ENCODE measurements at places on chromosomes 1 and 21. TPM values are rescaled to one million over a fixed set of nuclear protein-coding genes. Genes with fewer than 3 reads are reported as not detected.

- DNase-seq = no peak
Measured at GRCh38 chr1:63906047-63906704, 132.4 kb downstream of the ROR1 start.

- DNase-seq = no peak
Measured at GRCh38 chr1:45535988-45536766, 14.4 kb upstream of the AKR1A1 start.

GRCh38 chr1:242211254-242212022 lies 212.5 kb upstream of the MAP1LC3C start:
- no peak for DNase-seq

DNA sequence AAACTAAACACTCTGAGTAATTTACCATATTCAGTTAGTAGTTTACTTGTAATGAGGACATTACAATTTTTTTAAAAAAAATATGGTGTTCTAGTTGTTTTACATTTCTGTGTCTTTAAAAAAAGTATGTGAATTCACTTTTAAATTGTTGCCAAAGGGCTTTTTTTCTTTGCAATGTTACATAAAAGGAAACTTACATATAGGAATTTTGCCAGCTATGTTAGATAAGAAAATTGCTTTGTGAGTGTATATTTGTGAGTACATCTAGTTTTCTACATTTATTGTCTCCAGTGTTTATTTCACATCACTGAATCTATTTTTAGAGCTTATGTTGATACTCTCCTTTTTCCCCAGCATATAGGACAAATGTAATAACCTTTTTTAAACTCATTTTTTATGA lies 206.8 kb downstream of the GPR52 start:
- no peak for DNase-seq

DNA sequence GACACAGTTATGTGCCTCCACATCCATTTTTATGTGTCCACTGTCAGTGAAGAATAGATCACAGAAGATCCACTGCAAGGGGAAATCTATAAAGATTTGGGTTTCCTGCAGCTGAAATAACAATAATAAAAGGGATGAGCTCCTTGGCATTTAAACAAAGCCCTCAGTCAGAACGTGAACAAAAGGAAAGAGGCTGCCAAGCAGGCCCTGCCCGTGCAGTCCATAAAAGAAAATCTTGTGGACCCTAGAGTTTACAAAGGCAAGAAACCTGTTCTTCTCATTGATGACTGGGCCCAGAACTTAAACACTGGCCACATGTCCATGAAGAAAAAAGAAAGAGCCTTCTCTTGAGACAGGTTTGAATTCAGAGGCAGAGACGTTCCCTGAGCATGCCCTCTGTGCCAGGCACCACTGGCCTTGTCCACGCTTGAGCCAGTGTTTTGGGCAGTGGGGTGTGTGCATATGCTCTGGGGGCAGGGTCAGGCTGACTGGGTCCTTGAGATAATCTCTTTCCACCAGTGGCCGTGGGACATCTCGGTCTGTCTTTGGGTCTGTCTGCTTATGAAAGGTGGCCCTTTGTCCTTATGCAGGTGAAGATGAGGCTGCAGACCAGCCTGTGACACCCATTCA lies 142.7 kb downstream of the HIVEP3 start:
- no peak for DNase-seq

- DNase-seq = no peak
Measured at GRCh38 chr1:67150931-67151330, 15.3 kb upstream of the IL23R start.

- DNase-seq = no peak
Measured at GRCh38 chr21:18661842-18662241, 258.3 kb upstream of the TMPRSS15 start.

DNA sequence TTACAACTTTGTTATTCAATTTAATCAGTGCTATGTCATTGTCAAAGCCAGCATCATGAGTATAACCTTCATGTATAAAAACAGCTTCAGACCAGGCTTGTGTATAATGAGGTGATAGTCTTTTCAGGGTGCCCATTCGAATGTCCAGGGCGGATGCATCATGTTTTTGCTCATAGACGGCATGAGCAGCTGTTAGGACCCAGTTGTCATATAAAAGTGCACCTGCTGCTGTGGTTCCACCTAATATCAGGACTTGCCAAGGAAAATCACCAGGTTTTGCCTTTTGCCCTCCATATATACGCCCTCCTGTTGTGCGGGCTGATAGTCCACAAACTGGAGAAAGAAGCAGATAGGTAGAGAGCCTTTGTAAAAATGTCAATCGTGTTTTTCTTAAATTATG lies 14.9 kb downstream of the TARDBP start:
- DNase-seq = no peak

- no peak for DNase-seq
Measured at GRCh38 chr21:14244911-14245310, 29.0 kb downstream of the RBM11 start.

DNA sequence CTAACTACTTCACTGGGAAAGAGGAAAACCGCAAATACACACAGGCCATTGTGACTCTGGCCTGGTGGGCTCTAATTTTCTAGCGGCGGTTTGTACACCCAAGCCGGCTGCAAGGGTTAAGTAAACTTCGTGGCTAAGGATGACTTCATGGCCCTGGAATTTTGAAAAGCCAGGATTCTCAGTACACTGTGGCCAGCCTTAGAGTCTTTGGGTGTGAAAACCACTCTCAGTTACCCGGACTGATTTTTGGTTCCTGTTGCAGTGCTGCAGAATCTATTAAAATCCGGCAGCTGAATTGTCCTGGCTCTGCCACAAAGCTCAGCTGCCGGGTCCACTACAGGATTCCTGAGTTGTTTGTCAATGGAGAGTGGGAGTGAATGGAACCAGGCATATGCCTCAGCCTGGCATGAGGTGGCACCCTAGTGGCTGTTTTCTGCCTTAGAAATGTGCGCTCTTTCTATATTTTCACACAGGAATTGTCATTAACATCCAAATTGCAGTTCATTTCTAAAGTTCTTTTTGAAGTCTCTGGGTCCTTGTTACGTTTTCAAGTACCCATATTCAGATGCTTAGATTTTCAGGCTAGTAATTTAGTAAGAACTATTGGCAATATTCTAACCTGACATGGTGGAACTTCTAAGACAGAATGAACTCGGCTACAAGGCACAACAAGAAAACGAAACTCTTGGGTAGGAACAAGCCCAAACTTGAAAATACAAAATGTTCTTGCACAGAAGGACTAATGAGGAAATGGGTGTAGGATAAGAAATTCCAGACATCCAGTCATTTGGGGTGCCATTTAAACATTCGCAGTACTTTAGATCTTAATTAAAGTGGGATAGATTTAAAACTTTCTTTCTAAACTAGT lies 255.9 kb downstream of the NFIA start:
- DNase-seq = peak; percentile 87

DNA sequence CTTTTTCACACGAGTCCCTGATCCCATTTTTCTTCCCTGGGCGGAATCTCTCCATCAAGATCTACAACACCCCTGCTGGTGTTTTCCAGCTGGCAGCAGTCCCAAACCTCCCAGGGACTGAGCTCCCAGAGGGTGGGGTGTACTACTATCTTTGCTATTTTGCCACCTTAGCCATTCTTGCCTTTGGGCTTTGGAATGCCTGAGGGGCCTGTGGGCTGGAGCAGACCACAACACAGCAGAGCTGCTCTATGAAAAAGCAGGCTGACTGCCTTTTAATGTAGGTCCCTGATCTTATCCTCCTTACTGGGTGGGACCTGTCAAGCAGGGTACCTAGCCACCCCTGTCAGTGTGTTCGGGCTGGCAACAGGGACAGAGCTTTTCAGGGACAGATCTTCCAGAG lies 91.9 kb downstream of the KCNT2 start:
- DNase-seq = no peak

LPAR3 gene
- total RNA-seq = 51.8 TPM

Data from right cardiac atrium (tissue), 5 donors.